ENCODE measurements at places on chromosomes 12 and 14. TPM values are rescaled to one million over a fixed set of nuclear protein-coding genes. Genes with fewer than 3 reads are reported as not detected.
A peak's percentile ranks its signal among the peaks of the same experiment; 100 is the strongest.

Gene TMPRSS12
- total RNA-seq, result not detected

Gene HCAR3
- total RNA-seq, result not detected

Gene KLRK1
- total RNA-seq, result not detected

Gene MYL2
- total RNA-seq, result not detected

Gene TUNAR
- 0.34 TPM for total RNA-seq

- no peak for DNase-seq
Measured at GRCh38 chr14:106218174-106218573, 691.8 kb downstream of the TMEM121 start.

- DNase-seq, result no peak
Measured at GRCh38 chr12:22047494-22047893, 1.5 kb downstream of the CMAS start.

DNA sequence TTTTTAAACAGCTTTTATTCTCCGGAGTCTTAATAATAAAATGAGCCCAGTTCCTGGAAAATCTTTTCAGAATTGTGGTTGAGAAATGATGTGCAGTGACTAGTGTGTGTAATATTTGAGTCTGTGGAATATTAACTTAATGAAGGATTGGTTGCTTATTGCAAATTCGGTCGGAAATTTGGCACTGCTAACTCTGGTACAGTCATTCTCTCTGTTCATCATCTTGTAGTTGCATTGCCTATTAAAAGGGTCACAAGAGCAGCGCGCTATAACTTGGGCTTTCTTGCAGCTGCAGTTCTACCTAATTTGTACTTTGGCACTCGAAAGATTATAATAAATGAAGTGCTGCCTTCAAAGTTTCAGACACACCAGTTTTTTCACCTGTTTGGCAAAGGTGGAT, 146.0 kb downstream of the FLRT2 start:
- DNase-seq, result no peak

- DNase-seq, result no peak
Measured at GRCh38 chr12:62677355-62677754, 210.7 kb downstream of the MON2 start.

- DNase-seq, result no peak
Measured at GRCh38 chr14:89243741-89244140, 173.3 kb downstream of the FOXN3 start.

- DNase-seq, result peak; percentile 52
Measured at GRCh38 chr14:87877877-87878276, 115.1 kb downstream of the GALC start.

- peak; percentile 91 for DNase-seq
Measured at GRCh38 chr14:20986811-20987210, 3.0 kb upstream of the METTL17 start.

- no peak for DNase-seq
Measured at GRCh38 chr12:102436867-102437266, 43.5 kb downstream of the IGF1 start.

- DNase-seq, result no peak
Measured at GRCh38 chr12:4191642-4192041, 81.9 kb upstream of the CCND2 start.

All from Daoy (cell line).